M059J (cell line): ENCODE measurements at places on chromosomes 4 and X.

GRCh38 chr4:17846266-17846665 is 35.5 kb downstream of the NCAPG start:
- DNase-seq = peak; percentile 32

GRCh38 chrX:78957768-78958130 is 12.6 kb downstream of the P2RY10 start:
- no peak for DNase-seq

DNA sequence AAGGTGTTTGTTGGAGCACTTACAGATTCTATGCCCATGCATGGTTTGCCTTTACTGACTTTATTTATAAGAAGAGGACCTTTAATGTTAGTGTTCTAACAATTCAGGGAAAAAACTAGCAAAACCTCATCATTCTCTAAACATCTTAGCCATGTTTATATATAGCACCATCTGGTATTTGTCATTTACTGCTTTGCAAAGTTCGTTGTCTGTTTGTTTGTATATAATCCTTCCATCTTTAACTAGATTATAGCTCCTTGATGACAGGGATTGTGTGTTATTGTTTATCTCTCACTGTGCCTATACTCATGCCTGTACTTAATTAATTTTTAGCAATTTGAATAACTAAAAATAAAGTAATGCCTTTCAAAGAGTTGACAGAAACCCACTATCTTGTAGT is 170.6 kb upstream of the PACRGL start:
- no peak for DNase-seq

GRCh38 chrX:96907516-96908272 is 24.0 kb downstream of the RPA4 start:
- no peak for DNase-seq

- no peak for DNase-seq
Measured at GRCh38 chr4:48899432-48899749, 7.2 kb downstream of the OCIAD2 start.

DNA sequence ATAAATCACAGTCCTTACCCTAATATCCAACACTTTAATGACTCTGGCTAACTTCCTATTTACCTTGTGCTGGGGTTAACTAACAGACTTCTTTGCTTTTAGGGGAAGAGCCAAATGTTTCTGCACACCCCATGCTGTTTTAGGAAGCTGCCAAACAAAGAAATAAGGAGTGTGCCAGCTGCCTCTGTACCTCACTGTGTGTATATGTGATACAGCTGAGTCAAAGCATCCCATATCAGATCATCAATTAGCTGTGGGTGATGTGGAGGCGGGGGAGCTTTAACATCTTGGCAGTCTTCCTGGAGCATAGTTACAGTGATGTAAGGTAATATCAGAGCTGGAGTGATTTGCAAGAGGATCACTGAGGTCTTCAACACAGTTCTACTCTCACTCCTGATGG is 95.4 kb downstream of the COL25A1 start:
- DNase-seq = peak; percentile 10

GRCh38 chr4:15657366-15657765 is 2.2 kb upstream of the FBXL5 start:
- no peak for DNase-seq

GRCh38 chrX:13747836-13748235 is 13.3 kb downstream of the OFD1 start:
- peak; percentile 48 for DNase-seq

DNA sequence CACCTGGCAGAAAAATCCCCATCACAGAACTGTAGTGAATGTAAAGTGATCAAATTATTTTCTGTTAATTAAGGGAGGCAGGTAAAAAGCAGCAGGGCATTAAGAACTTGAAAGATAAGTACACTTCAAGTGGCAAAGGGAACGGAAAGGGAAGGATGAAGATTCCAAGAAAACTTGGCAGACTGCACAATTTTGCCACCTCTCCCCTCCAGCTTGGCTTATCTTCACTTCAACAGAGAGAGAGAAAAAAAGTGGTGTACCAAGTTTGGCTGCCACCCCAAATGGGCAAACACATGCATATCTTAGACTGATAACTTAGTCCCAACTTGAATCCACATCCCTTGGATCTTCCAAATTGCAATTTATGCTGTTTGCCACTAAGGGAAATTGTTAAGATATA is 598.1 kb upstream of the ACTRT1 start:
- DNase-seq = no peak
